Upper lobe of right lung (tissue), 1 donor: ENCODE measurements at places on chromosomes 1 and 21. TPM values are rescaled to one million over a fixed set of nuclear protein-coding genes. Genes with fewer than 3 reads are reported as not detected.

DNA sequence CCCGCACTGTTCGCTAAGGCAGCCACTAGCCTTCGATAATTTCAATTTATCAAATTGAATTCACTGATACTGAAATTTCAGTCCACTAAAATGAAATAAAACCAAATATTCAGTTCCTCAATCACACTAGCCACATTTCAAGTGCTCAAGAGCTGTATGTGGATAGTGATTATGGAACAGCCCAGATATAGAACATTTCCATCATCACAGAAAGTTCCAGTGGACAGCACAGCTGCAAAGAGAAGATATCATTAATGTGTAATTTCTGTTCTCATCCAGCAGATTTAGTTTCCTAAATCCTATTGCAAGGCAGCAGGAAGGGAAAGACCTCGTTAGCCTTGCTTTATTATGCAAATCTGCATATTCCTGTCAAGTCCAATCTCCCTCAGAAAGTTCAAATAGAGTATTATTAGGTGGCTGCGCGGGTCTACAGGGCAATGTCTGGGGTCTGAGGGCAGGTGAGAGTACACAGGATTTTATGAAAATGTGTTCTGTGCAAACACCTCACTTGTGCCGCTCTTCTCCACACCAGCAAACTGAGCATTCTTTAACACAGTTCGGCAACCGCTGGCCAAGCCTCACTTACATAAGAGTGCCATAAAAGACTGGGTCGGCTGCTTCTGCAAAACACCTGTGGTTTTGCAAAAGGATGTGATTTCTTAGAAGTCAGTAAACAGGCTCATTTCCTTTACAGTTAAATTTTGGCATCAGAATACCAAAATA, 22.4 kb downstream of the CAPZB start:
- no peak for DNase-seq

SLC30A10 gene
- not detected for total RNA-seq

DNA sequence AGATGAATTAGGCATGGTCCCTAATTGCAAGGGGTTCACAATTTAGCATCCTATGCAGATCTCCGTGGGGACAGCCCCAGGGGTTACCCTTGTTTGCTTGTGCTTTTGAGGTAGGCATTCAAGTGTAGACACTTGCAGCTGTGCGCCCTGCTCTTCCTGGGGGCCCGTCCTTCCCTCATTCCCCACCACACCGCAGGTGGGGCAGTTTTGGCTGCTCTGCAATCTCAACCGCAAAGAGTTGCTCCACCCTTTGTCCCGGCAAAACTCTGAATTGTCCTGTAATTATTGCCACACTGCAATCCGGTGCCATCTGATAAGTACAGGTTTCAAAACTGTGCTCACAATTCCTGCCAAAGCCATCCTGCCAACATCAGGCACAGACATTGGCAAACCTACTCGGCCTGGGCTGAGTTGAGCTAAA, 65.4 kb upstream of the LYST start:
- DNase-seq = peak; percentile 73

- DNase-seq = no peak
These were observed 578.6 kb upstream of the PBX1 start for GRCh38 chr1:163980394-163980793.

DNA sequence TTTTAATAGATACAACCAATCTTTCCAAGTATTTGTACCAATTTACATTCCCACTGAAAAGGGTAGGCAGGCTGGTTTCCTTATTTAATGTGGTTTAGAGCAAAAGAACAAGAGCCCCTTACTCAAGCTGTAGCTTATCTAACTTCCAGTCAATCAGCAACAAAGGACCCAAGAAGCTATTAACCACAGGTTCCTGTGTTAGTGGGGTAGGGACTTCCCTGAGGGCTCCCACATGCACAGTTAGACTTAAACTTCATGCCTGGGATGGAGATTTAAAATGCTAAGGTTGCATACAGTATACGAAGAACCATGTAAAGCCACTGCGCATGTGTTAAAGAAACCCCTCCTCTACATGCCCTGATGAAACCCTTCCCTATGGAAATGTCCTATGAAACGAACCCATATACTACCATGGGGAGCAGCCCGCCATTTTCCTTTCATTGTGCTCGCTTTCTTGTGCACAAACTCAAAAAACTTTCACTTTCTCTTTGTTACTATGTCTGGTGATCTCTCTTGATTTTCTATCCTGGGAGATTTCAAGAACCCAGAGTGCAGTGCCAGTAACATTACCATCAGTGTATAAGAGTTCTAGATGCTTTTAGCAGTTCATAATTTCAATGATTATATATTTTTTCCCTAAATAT, 23.3 kb upstream of the ST6GALNAC5 start:
- DNase-seq = no peak

DNA sequence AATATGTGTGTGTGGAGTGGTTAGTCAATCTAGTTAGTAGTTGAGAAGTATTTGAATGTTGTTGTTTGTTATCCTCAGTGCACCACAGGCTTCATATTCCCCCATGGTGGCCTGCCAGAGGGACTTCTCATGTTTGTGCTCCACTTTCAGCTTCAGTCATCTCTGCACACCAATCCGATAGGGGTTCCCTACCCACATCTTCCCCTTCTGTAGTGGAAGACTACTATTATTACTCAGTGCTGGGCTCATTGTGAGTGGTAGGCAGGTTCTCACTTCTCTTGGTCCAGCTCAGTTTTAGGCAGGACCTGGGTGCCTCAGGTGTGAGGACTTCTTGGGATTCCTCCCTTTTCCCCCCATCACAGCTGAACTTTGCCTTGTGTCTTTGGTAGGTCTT, 14.2 kb downstream of the MT1HL1 start:
- DNase-seq = no peak

VAMP4 gene
- 19.2 TPM for total RNA-seq

CLCA4 gene
- total RNA-seq = not detected

FCRL6 gene
- 3.2 TPM for total RNA-seq

PAPPA2 gene
- 0.17 TPM for total RNA-seq

GBP6 gene
- 0.12 TPM for total RNA-seq

USH2A gene
- total RNA-seq = not detected

GRCh38 chr1:110645821-110646735, 28.7 kb downstream of the KCNA3 start:
- no peak for DNase-seq

SMIM1 gene
- total RNA-seq = 9.3 TPM

JTB gene
- total RNA-seq = 129 TPM

TTLL7 gene
- total RNA-seq = 16.2 TPM
